ENCODE measurements at places on chromosomes 2 and 18. TPM values are rescaled to one million over a fixed set of nuclear protein-coding genes. Genes with fewer than 3 reads are reported as not detected.
A peak's percentile ranks its signal among the peaks of the same experiment; 100 is the strongest.

GRCh38 chr2:9252002-9252357 lies 45.4 kb downstream of the ASAP2 start:
- ATAC-seq: peak; percentile 13

- no peak for ATAC-seq
Observed at GRCh38 chr2:545711-546650, 131.2 kb downstream of the TMEM18 start.

- no peak for ATAC-seq
Observed at GRCh38 chr2:241286348-241287090, 29.0 kb downstream of the HDLBP start.

The MAP3K19 gene
- total RNA-seq: 0.34 TPM

The CDKL4 gene
- total RNA-seq: 0.29 TPM

The UGT1A8 gene
- not detected for total RNA-seq
